HS-5 (cell line): ENCODE measurements at places on chromosomes 5 and 9.

- no peak for DNase-seq
Measured at GRCh38 chr5:143217065-143217803, 186.3 kb downstream of the NR3C1 start.

DNA sequence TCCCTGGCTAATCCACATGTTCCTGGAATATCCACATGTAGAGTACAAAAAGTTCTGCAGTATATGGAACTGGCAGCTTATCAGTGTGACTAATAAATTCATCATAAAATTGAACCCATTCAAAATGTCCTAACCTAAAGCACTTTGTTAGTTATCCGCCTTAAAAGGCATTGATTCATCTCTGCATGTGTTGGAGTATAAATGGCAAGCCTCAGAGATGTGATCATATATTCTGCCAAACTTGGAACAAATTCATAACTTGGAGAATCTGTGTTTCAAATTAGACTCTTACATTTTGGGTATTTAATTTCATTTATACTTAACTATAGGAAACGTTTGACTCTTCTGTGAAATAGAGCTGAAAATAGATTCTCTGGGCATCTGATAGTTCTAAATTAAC is 25.2 kb upstream of the NREP start:
- DNase-seq, result no peak

- no peak for DNase-seq
Measured at GRCh38 chr9:107632661-107633060, 143.1 kb upstream of the KLF4 start.

DNA sequence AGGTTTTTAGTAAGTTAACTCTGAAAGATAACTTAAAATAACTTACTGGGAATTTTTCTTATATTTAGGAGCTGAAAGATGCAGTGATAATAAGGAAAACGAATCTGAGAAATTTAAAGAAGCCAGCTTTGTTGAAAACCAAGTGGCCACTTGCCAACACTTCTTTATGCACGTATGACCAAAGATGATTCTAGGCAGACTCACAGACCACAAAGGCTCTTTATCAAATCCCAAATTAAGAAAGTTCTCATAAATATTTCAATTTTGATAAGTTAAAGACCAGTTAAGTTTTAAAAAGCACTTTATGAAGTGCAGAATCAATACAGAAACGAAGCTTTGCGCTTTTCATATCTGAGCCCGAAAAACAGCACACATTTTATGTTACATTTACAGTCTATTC is 1.5 kb downstream of the AFF4 start:
- peak; percentile 49 for DNase-seq

- no peak for DNase-seq
Measured at GRCh38 chr9:16680541-16680940, 189.9 kb downstream of the BNC2 start.

- DNase-seq, result no peak
Measured at GRCh38 chr5:150836064-150836463, 10.3 kb upstream of the IRGM start.

GRCh38 chr9:127814619-127815511 is 12.2 kb downstream of the FPGS start:
- DNase-seq, result no peak

- DNase-seq, result no peak
Measured at GRCh38 chr5:81370912-81371311, 23.0 kb downstream of the ACOT12 start.

- DNase-seq, result no peak
Measured at GRCh38 chr5:173970878-173971650, 17.9 kb upstream of the C5orf47 start.

- no peak for DNase-seq
Measured at GRCh38 chr5:134024811-134025210, 20.0 kb upstream of the VDAC1 start.

DNA sequence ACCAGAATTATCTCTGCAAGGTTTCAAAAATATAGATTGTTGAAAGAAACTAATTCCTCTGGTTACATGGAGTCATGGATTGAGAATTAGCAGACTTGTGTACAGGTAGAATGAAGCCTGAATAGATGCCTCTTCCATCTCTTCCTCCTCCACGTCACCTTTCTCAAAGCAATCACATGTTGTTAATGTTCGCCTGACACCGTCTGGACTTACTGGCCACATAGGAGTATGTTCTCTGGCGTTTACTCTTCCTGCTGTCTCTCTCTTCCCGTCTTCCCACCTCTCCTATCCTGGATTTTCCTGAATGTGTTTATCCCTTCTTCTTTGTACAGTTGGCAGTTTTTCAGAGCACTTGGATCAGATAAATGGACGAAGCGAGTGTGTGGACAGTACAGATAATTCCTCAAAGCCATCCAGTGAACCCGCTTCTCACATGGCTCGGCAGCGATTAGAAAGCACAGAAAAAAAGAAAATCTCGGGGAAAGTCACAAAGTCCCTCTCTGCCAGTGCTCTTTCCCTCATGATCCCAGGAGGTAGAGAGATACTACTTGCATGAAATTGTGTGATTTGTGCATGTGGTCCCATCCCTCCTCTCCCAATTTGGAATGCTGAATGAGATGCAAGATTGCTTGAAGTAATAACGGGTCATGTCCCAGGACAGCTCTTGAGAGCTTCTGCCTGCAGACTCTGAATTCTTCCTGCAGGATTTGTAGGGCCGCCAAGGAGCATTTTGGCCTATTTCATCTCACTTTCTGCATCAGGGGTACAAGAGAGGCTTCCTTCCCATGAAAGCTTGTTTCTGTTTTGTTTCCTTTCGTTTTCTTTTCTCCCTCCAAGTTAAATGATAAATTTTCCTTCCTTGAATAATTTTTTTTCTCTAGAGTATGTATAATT is 47.3 kb downstream of the CD180 start:
- no peak for DNase-seq

- DNase-seq, result no peak
Measured at GRCh38 chr9:106970219-106970975, 107.4 kb downstream of the ZNF462 start.

DNA sequence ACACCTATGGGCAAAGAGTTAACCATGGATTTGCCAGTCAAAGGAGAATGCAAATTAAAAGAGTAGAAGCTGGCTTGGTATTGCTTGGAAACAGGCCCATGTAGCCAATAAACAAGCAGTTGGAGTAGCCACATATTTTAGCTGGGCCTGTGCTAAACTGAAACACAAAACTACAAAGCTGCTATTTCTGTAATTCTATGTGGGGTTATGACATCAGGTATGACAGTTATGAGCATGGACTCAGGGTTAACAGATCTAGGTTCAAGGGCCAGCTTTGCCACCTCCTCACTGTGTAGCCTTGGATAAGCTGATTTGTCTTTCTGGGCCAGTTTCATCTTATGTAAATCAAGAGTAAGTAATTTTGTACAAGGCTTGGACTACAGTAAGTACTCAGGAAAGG is 142.7 kb downstream of the PIP5K1B start:
- DNase-seq, result no peak

DNA sequence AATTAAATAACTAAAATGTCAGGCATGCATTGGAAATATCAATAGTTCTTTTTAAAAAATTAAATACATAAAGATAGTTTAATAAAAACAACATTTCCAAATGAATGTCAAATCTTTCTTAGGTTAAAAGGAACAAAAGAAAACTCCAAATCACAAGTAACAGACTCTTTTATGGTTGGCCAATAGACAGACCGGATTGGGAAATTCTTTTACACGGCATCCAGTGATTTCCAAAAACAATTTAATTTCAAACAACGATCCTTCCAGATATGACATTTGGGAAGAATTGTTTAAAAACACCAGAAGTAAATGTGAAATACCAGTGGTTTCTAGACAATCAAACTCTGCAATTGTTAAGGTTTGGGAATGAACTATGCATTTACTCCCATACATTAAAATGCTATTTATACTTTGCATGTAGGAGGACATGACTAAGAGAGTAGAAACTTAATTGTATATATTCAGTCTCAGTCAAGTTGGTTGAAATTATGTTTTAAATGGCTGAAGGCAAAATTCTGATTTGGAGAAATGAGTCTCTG is 32.8 kb downstream of the ZNF474 start:
- DNase-seq, result no peak

DNA sequence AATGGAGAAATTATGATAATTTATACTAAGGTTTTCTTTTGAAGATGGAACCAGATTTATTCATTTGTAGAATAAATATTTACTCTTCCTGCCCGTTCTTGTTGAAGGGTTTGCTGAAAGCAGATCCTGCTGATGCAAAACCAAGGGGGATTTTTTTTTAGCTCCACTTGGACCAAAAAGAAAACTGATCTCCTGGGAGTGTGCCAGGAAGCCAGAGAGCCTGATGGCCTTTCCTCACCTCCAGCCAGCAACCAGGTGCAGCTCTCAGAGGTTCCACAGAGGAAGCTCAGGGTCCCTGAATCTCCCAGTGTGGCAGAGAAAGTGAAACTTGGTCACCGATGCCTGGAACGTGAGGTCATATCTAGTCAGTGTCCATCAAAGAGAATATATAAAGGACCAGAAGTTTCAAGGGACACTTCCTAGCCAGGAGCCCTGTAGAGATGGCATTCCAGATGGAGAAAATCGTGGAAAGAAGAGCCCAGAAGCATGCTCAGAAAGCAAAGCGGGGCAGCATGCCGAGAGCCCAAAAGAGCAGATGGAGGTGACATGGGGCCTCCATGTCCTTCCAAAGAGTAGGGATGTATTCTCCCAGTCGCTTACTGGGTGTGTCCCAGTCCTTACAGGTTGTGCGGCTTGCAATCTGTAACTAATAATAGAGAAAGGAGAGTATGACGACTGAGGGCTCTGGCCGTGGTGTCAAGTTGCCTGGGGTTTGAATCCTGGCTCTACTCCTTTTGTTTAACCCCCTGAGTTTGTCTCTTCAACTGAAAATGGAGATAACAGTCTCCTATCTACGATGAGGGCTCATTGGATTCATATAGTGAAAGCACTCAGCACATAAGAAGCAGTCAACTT is 12.2 kb downstream of the AFAP1L1 start:
- DNase-seq, result no peak

- DNase-seq, result no peak
Measured at GRCh38 chr5:43376496-43377140, 35.6 kb downstream of the CCL28 start.

DNA sequence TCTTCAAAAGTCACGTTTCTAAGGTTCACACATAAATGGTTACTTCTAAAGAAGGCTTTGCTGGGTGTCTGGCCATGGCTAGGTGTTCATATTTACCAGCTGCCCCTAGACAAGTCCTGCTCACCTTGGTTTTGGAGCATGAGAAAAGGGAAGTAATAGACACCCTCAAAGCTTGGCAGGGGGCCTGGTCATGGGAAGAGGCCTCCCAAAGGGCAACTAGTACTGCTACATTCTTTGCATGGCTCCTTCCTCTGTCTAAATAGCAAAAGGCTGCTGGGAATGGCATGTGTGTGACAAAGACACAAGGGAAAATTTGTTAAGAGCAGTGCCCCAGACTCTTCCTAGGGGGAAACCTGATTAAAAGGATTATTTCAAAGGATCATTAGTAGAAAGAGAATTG is 93.4 kb downstream of the NRG2 start:
- no peak for DNase-seq

DNA sequence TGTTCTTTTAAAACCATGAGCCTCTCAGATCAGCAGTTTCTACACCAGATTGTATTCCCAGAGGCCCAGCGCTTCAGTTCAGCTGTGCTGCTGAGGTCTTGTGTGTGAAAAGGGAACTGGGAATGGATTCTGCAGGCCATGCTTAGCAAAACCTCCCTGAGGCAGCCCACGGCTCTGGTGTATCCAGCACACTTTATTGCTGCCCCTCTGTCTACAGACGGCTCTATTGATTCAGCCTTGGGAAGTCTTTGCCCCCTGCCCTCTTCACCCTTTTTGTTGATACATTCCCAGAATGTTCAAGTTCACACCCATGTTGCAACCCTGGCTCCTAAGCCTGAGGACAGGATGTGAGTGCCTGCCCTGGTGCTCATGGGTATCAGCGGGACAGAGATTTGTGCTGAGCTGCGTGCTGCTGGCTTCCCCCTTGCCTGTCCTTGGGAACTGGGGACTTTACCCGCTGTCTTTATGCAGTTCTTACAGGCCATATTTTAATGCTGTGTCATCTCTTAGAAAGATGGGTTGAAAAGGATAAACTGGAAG is 37.3 kb downstream of the ARHGAP26 start:
- no peak for DNase-seq

DNA sequence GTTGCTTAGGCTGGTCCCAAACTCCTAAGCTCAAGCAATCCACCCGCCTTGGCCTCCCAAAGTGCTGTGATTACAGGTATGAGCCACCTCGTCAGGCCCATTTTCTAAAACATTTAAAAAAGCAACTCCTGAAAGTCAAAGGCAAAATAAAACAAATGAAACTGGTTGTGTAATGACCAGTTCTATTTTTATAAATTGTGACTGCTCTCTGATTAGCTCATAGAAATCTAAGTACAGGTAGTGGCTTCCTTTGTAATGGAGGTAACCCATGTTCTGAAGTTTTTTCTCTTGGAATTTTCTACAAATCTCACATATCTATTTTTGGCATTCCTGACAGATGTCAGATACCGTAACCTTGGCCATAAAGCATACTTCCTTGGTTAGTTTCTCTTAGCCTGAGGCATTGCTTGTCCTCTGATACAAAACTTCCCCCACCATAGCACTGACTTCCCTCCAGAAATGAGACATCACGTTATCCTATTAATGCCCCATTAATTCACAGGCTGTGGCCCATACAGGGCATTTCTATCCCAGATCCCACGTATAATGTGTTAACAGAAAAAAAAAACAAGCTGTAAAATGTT is 14.1 kb upstream of the AK3 start:
- DNase-seq, result no peak

GRCh38 chr5:152269533-152269932 is 135.5 kb downstream of the NMUR2 start:
- no peak for DNase-seq

GRCh38 chr5:81842795-81843398 is 92.0 kb upstream of the SSBP2 start:
- no peak for DNase-seq

DNA sequence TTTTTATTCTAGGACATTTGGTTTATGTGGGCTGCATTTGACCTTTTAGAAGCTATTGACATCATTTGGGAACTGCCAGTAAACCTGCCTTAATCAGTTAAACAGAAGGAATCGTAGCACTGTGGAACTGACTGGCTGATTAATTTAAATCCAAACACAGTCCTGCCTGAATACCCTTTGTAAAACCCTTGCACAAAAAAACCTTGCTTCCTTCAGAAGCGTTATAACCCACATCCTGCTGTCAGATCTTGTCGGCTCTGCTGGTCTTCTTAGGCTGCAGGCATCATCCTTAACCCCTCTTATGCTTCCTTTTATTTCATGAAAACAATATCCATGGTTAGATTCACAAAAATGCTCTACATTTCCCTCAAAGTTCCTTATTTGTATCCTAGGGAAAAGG is 46.3 kb downstream of the PAM start:
- no peak for DNase-seq

GRCh38 chr5:107352576-107352975 is 318.2 kb downstream of the EFNA5 start:
- no peak for DNase-seq

DNA sequence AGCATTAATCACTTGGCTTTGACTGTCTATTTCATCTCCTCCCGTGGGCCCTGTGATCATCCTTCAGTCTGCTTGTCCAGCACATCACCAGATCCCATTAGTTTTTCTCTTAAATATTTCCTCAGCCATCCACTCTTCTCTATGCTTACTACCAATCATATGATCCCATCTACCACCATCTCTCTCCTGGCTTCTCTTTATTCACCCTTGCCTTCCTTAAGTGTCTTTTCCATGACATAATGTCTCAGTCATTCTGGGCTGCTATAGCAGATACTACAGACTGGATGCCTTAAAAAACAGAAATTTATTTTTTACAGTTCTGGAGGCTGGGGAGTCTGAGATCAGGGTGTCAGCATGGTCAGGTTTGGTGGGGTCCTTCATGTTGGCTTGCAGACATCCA is 208.4 kb upstream of the PPP1R2B start:
- DNase-seq, result no peak
